ENCODE measurements at places on chromosomes 13 and 19. TPM values are rescaled to one million over a fixed set of nuclear protein-coding genes. Genes with fewer than 3 reads are reported as not detected.

- H3K4me1 ChIP-seq, result no peaks in the 10 kb centered on the region
- no peak for DNase-seq
- H3K27me3 ChIP-seq, result no peaks in the 10 kb centered on the region
- no peak overlapping the region for H3K27ac ChIP-seq
- H3K4me3 ChIP-seq, result no peak overlapping the region
- no peaks in the 10 kb centered on the region for H3K36me3 ChIP-seq
Measured at GRCh38 chr19:32067685-32068084, 277.7 kb upstream of the ZNF507 start.

GRCh38 chr13:53207556-53207955 lies 178.9 kb downstream of the OLFM4 start:
- H3K27me3 ChIP-seq, result no peaks in the 10 kb centered on the region
- no peaks in the 10 kb centered on the region for H3K36me3 ChIP-seq
- no peak for DNase-seq

DNA sequence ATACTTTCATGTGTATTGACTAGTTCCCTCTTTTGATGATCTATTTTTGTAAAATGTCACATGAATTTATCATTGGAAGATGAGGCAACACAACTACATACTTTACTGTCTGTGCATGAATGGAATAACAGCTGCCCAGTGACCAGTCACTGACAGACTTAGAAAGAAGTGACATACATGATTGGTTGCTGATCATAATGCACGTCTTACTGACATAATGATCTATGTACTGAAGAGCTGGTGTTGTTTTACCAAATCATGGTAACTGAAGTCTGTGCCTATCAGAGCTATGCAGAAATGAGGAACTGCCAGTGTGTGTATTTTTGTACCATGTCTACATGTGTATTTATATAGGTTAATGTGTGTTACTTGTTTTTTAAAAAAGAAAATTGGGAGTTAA lies 26.5 kb downstream of the GPR18 start:
- no peaks in the 10 kb centered on the region for H3K27me3 ChIP-seq
- no peaks in the 10 kb centered on the region for H3K36me3 ChIP-seq
- no peak overlapping the region for H3K27ac ChIP-seq
- peaks cover 49% of the 10 kb centered on the region for H3K4me1 ChIP-seq

- H3K36me3 ChIP-seq, result no peaks in the 10 kb centered on the region
- no peaks in the 10 kb centered on the region for H3K27me3 ChIP-seq
- peaks cover 7% of the 10 kb centered on the region for H3K4me1 ChIP-seq
- no peak for DNase-seq
- H3K4me3 ChIP-seq, result no peak overlapping the region
Measured at GRCh38 chr13:100517728-100518127, 70.9 kb downstream of the GGACT start.

DNA sequence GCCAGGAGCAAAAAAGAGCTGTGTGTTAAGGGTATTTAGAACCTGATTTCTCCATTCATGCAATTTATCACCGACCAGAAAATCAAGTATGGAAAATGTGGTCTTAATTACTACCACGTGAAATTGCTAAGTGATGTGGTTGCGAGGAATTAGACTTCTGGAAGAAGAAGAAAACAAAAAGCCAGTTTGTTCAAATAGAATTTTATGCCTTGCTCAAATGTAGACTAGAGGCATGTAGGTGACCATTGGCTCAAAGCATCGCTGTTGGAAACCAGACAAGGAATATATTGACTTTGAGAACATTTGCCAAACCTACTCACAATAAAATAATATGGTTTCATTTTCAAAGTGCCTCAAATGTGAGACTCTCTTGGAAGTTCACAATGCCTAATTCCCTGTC lies 57.3 kb upstream of the LRCH1 start:
- no peak for DNase-seq
- no peaks in the 10 kb centered on the region for H3K4me1 ChIP-seq
- no peaks in the 10 kb centered on the region for H3K36me3 ChIP-seq
- H3K4me3 ChIP-seq, result no peak overlapping the region
- H3K27me3 ChIP-seq, result no peaks in the 10 kb centered on the region

GRCh38 chr19:8505680-8506401 lies 3.4 kb upstream of the PRAM1 start:
- peak overlapping the region; percentile 1 for H3K27ac ChIP-seq
- peak overlapping the region; percentile 66 for H3K4me3 ChIP-seq
- no peaks in the 10 kb centered on the region for H3K36me3 ChIP-seq
- H3K27me3 ChIP-seq, result no peaks in the 10 kb centered on the region
- peaks cover 13% of the 10 kb centered on the region for H3K4me1 ChIP-seq
- DNase-seq, result peak; percentile 47

- H3K4me3 ChIP-seq, result no peak overlapping the region
- no peaks in the 10 kb centered on the region for H3K27me3 ChIP-seq
- no peak for DNase-seq
- H3K36me3 ChIP-seq, result no peaks in the 10 kb centered on the region
- H3K4me1 ChIP-seq, result no peaks in the 10 kb centered on the region
Measured at GRCh38 chr13:106593132-106593531, 25.2 kb upstream of the ARGLU1 start.

- H3K27ac ChIP-seq, result no peak overlapping the region
- no peak overlapping the region for H3K4me3 ChIP-seq
- no peaks in the 10 kb centered on the region for H3K4me1 ChIP-seq
- H3K27me3 ChIP-seq, result no peaks in the 10 kb centered on the region
- H3K36me3 ChIP-seq, result no peaks in the 10 kb centered on the region
Measured at GRCh38 chr19:1143828-1144399, 30.2 kb downstream of the SBNO2 start.

- no peak overlapping the region for H3K27ac ChIP-seq
- H3K27me3 ChIP-seq, result no peaks in the 10 kb centered on the region
- DNase-seq, result no peak
- H3K4me3 ChIP-seq, result no peak overlapping the region
Measured at GRCh38 chr19:38917516-38917915, 5.5 kb upstream of the CCER2 start.

DNA sequence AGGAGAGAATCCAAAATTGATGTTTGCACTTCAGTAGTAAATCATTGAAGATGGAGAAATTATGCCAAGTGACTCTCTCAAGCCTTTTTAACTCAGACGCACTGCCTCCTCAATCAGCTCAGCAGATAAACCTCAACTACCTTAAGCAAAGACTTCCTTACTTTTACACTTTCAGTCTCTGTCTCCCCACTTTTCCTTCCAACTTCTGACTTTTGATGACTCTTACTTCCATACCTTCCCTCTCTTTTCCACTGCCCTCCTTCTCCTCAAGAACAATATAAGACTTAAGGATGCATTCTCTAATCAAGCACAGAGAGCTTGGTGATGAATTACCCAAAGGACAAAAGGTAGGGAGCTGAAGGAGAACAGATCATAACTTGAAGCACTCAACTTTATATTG lies 4.8 kb upstream of the DACH1 start:
- H3K27me3 ChIP-seq, result no peaks in the 10 kb centered on the region
- H3K4me1 ChIP-seq, result no peaks in the 10 kb centered on the region
- H3K27ac ChIP-seq, result no peak overlapping the region
- DNase-seq, result no peak
- no peaks in the 10 kb centered on the region for H3K36me3 ChIP-seq

- no peak overlapping the region for H3K27ac ChIP-seq
- H3K4me1 ChIP-seq, result peaks cover 29% of the 10 kb centered on the region
- H3K4me3 ChIP-seq, result no peak overlapping the region
- peak; percentile 48 for DNase-seq
- peaks cover 18% of the 10 kb centered on the region for H3K27me3 ChIP-seq
Measured at GRCh38 chr19:7916103-7916954, 1.7 kb downstream of the TGFBR3L start.

- peaks cover 75% of the 10 kb centered on the region for H3K4me1 ChIP-seq
- H3K27me3 ChIP-seq, result no peaks in the 10 kb centered on the region
- no peaks in the 10 kb centered on the region for H3K36me3 ChIP-seq
- no peak overlapping the region for H3K4me3 ChIP-seq
Measured at GRCh38 chr19:4086411-4086867, 19.7 kb upstream of the ZBTB7A start.

DNA sequence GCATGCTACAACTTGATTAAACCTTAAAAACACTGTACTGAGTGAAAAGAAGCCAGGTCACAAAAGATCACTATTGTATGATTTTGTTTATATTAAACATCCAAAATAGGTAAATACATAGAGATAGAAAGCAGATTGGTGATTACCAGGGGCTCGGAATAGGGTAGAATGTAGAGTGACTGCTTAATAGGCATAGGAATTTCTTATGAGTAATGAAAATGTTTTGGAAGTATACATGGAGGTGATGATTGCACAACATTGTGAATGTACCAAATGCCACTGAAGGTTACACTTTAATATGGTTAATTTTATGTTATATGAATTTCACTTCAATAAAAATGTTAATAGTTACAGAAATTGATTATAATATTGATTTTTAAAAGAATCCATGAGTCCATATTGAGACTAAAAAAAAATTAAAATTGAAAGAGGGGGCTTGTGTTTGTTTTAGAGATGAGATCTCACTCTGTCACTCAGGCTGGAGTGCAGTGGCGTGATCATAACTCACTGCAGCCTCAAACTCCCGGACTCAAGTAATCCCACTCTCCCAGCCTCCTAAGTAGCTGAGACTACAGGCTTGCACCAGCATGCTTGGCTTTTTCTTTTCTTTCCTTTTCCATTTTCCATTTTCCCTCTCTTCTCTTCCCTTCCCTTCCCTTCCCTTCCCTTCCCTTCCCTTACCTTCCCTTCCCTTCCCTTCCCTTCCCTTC lies 85.1 kb downstream of the FNDC3A start:
- no peaks in the 10 kb centered on the region for H3K27me3 ChIP-seq
- no peak overlapping the region for H3K27ac ChIP-seq
- DNase-seq, result no peak
- no peaks in the 10 kb centered on the region for H3K36me3 ChIP-seq
- no peak overlapping the region for H3K4me3 ChIP-seq

DNA sequence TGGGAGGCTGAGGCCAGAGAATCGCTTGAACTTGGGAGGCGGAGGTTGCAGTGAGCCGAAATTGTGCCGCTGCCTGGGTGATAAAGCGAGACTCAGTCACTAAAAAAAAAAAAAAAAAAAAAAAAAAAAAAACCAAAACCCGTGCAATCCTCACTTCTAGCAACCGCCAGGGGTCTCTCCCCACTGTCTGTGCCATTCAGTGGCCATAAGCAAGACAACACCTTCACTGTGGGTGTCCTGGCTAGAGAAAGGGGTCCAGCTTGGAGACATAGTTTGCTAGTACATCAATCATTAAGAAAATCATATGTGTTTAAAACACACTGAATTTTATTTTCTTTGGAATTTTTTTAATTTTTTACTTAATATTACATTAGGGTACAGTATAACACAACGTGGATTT lies 68.2 kb downstream of the RASL11A start:
- H3K4me1 ChIP-seq, result no peaks in the 10 kb centered on the region
- H3K27ac ChIP-seq, result no peak overlapping the region
- no peak for DNase-seq
- no peak overlapping the region for H3K4me3 ChIP-seq
- H3K36me3 ChIP-seq, result no peaks in the 10 kb centered on the region
- no peaks in the 10 kb centered on the region for H3K27me3 ChIP-seq

- H3K4me3 ChIP-seq, result no peak overlapping the region
- H3K27ac ChIP-seq, result no peak overlapping the region
- no peaks in the 10 kb centered on the region for H3K27me3 ChIP-seq
- DNase-seq, result no peak
- no peaks in the 10 kb centered on the region for H3K36me3 ChIP-seq
Measured at GRCh38 chr13:58680115-58680514, 1048.6 kb downstream of the PCDH17 start.

- no peak for DNase-seq
- H3K27me3 ChIP-seq, result no peaks in the 10 kb centered on the region
- no peaks in the 10 kb centered on the region for H3K36me3 ChIP-seq
- H3K4me3 ChIP-seq, result no peak overlapping the region
- H3K4me1 ChIP-seq, result no peaks in the 10 kb centered on the region
Measured at GRCh38 chr19:35317464-35318043, 11.4 kb upstream of the CD22 start.

DNA sequence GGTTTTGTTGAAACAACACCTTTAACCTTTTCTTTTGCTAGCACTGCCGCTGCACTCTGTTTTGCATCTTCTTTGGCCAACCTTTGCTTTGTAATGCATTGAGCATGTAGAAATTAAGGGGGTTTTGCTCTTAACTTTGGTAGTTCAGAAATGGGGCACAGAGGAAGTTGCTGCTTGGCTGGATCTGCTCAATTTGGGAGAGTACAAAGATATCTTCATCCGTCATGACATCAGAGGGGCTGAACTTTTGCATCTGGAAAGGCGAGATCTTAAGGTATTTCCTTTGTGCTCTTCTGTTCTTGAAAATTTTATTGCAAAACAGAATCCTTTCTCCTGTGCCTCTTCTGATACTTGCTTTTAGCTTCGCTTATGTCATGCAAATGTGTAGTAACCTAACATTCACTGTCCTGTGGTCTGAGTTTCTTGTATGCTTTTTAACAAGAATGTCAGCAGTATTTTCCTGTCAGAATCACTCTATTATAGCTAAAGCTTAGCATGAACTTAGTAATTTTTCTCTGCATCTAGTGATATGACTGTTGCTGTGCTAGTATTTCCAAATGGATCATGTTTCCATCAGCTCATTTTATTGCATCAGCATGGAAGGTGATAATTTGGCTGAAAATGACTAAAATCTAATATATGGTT lies 50.7 kb upstream of the AKAP11 start:
- H3K36me3 ChIP-seq, result peaks cover 6% of the 10 kb centered on the region
- no peak overlapping the region for H3K27ac ChIP-seq
- no peak for DNase-seq
- H3K4me1 ChIP-seq, result no peaks in the 10 kb centered on the region
- no peaks in the 10 kb centered on the region for H3K27me3 ChIP-seq
- H3K4me3 ChIP-seq, result no peak overlapping the region

DNA sequence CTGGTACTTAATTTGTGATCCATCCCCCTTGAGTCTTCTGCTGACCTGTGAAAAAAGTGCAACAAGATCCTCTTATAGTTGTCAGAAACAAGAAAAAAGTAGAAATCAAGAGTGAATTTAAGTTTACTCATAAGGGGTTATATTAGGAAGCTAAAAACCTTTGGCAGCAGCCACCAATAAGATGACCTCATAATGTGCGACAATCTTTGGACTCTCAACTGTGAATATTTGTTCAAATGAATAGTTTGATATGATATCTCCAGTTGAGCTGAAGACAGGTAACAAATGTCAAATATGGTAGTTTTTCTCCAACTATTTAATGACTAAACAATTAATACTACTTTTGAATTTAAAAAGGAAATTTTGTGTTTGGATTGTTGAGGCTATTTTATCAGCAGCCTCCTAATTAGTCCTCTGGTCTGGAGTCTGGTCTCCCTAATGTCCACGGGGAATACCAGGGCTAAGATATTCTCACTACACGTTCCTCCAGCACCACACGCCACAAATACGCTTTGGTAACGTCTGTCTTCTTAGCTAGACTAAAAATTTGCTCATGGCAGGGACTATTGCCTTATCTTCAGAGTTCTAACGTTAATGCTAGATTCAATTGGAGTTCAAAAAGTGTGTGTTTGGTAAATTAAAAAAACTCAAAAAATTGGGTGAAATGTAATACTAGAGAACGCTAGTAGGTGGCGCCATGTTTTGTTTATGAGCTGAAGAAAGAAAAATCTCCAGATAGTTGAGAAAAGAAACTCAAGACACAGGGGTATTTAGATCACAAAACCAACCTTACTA lies 51.0 kb upstream of the PDX1 start:
- DNase-seq, result no peak
- no peaks in the 10 kb centered on the region for H3K36me3 ChIP-seq
- no peaks in the 10 kb centered on the region for H3K4me1 ChIP-seq
- H3K4me3 ChIP-seq, result no peak overlapping the region
- no peak overlapping the region for H3K27ac ChIP-seq

The LRRC63 gene
- 0.55 TPM for total RNA-seq

The MISP gene
- total RNA-seq, result not detected

The ZNF221 gene
- 1.8 TPM for total RNA-seq

The FFAR3 gene
- not detected for total RNA-seq

The SPACA4 gene
- total RNA-seq, result not detected

The AMH gene
- 5.9 TPM for total RNA-seq

The ZNF154 gene
- 7.7 TPM for total RNA-seq

The SPRED3 gene
- total RNA-seq, result 0.66 TPM

The CGB3 gene
- not detected for total RNA-seq

The PLIN4 gene
- not detected for total RNA-seq

The CPAMD8 gene
- total RNA-seq, result 0.18 TPM

The URAD gene
- not detected for total RNA-seq

Measured in CD8-positive, alpha-beta memory T cell (primary cell).